ENCODE measurements at places on chromosomes 2 and 18.
A peak's percentile ranks its signal among the peaks of the same experiment; 100 is the strongest.

DNA sequence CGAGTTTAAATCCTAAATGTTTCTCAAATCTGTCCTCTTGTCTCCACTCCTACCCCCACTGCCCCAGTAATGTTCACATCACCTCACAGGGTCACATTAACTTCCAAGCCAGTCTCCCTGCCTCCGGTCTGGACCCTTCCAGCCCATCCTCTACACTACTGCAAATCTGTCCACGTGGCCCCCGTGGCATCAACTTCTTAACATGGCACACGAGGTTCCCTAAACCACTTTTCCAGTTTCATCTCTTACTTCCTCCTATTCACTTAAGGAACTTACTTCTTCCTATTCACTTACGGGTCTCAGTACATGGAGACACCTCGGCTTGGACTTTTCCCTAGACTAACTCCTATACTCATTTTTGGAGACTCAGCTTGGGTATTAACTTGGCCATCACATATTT lies 27.0 kb downstream of the MRPL33 start:
- no peak for DNase-seq

- DNase-seq: no peak
Observed at GRCh38 chr18:13895505-13896033, 19.8 kb downstream of the MC2R start.

DNA sequence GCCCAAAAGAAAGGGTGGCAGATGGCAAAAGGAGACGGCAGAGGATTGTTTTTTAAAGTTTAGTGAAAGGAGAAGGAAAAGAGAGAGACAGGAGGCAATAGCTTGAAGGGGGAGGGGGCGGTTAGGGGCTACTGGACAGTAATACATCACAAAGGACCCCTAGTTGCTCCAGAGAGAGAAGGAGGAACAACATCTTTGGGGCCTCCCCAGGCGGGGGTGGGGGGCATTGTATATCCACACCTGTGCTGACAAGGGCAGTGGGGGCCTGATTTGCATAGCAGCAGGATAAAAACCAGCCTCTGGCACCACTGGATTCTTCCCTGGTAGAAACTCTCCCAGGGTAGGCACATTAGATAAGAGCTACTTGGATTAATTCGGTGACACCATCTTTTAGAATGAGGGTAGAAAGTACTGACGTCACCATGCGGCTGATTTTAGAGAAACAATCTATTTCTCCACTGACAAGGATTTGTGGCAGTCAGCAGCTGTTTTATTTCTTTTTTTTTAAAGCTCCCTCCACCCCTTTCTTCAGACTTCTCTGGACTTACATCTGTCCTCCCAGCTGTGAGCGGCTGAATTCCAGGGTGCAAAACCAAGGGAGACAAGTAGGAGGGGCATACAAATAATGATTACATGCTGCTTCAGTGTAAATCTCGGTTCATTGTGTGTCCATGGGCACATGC lies 199.8 kb upstream of the NRP2 start:
- DNase-seq: no peak

- DNase-seq: no peak
Observed at GRCh38 chr2:120228503-120228902, 5.3 kb upstream of the TMEM185B start.

- DNase-seq: no peak
Observed at GRCh38 chr2:50769406-50770181, 262.3 kb downstream of the NRXN1 start.

DNA sequence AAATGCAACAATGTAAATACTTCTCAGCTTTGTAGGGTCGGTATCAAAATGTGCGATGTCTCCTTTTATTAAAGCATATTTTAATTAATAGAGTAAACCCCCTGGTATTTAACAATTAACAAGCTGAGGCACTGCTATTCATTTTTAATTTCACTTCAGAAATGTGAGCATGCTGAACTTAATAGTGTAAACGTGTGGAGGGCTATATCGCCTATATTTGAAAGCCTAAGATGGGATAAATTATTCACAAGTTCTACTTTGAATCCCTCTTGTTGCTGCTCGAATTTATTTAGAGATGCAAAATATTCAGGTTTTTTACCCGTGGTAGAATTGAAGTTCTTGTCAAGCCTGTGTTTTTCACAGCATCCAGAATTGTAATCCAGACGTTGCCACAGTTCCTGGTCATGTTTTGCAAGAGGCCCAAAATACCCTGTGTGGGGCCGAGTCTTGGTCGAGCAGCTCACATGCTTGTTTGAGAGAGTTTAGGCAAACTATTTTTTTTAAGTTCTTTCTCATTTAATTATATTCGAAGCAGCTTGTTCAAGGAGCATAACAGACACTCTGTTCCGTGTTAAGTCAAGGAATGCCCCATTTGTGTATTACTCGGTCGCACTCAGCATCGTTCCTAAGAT lies 2.5 kb downstream of the SALL3 start:
- DNase-seq: no peak

DNA sequence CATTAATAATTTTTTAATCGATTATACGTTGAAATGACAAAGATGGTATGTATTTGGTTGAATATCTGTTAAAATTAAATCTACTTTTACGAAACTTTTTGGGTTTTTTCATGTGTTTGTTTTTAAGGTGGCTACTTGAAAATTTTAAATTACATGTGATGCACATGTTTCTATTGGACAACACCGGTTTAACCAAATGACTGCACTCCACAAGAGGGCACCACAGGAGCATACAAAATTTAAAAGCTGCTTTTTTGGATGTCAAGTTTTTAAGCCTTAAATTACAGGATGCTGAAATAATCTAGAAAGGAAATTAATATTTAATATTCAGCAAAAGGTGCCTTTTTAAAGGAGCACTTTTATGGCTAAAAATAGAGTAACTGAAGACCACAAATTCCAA lies 98.7 kb downstream of the ACVR1 start:
- no peak for DNase-seq

GRCh38 chr2:146624430-146625160 lies 1220.2 kb upstream of the ACVR2A start:
- no peak for DNase-seq

GRCh38 chr2:174717273-174717672 lies 47.0 kb downstream of the CHRNA1 start:
- no peak for DNase-seq

- no peak for DNase-seq
Observed at GRCh38 chr18:31487246-31488015, 10.5 kb upstream of the DSG2 start.

DNA sequence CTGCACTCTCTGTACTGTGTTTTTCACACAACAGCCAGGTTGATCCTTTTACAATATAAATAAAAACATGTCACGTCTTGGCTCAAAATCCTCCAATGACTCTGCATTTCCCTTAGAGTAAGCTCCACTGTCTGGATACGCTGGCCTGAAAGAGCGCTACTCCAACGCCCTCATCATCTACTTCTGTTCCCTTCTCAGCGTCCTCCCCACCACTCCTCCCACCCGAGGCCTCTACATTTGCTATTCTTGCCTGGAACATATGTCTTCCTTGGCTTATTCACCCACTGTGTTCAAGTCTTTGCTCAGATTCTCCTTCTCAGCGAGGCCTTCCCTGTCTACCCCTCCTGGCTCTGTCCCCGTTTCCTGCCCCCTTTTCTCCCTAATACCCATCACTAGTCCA lies 37.6 kb downstream of the EPB41L3 start:
- DNase-seq: no peak

DNA sequence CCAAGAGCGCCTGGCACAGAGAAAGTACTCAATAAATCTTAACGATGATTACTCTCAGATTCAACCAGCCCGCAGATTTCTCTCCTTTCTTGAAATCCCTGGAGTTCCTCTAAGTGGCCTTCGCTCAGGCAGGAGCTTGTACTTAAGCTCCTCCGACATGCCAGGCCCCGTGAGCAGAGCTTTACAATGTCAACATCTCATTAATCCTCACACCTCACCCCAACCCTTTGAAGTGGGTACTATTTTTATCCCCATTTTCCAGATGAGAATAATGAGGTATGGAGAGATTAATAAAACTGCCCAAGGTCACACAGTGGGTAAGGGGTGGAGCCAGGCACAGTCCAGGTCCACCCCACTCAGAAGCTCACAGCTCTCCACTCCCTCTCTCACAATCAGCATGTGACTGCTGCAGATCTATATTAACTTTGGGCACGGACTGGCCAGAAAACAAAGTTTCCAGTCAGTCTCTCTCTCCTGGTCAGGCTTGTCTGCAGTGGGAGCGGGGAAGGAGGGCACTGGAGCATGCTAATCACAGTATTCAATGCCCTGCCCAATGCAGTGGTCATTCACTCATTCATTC lies 18.0 kb downstream of the DNMT3A start:
- no peak for DNase-seq

GRCh38 chr2:12773586-12774394 lies 57.1 kb downstream of the TRIB2 start:
- DNase-seq: no peak

DNA sequence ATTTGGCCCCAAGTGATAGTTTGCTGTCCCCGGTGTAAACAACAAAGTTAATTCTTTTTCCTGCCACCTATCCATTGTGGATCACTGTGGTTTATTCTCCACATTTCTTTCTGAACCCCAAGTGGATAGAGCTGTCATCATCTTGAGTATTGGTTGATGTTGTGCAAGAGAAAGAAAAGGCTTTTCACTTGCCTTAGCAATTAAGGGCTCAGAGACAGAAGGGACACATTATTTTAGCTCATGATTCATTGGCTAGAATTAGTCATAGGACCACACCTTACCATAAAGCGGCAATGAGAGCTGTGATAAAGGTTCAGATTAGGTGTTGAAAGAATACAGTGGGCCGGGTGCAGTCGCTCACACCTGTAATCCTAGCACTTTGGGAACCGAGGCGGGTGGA lies 442.1 kb upstream of the DCC start:
- no peak for DNase-seq

- DNase-seq: peak; percentile 62
Observed at GRCh38 chr2:181656450-181657291, at the start of gene CERKL. TSS of gene CERKL (minus strand) at chr2:181657105. CDS start at chr2:181657006, 99 bp downstream.

DNA sequence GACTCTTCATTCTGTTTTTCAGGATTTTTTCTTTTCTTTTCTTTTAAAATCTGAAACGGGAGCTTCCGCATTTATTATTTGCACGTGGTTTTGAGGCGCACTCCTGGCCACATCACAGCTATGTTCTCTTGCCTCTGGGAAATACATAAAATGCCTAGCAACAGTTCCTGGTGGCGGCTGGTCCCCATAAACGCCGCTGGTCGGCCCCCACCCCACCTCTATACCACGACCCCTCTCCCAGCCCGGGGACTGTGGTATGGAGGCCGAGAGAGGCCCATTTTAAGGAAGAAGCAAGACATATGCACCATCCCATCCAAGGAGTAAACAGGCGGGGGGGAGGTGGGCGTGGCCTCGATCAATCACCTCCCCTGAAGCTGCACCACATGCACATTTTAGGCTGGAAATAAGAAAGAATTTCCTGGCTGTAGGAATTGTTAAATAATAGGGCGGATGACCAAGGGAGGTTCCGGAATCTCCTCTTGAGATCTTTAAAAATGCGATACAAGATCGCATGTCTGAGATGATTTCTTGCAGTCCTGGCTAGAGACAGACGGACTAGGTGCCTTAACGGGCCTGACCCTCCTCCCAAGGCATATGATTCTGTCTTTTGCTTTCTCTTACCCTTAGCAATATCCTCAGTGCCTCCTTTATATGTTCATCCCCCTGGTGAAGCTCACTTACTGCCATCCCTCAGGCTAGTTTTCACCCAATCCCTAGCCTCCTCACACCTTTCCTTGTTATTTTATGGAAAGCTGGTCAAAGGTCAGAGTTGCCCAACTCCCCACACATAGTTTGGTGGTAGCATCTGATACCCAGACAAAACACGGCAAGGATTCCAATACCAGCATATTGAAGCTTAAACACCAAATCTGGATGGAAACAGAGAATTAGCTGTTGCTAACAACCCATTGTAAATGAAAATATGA lies 82.4 kb downstream of the BCL2 start:
- DNase-seq: no peak

DNA sequence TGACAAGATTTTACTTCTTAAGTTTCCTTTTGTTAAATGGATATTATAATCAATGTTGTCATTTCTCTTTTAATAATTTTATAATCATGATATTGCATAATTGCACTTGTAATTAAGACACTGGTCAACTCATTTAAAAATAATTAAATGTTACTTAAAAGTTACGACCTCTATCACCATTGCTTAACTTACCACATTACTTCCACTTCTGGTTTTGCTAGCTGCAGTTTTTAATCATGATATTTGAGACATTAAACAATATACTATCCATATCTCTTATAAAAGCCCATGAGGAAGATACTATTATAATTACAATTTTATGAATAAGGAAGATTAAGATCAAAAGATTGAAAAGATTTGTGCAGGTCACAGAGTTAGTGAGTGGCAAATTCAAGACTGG lies 502.0 kb downstream of the RNF144A start:
- DNase-seq: no peak

DNA sequence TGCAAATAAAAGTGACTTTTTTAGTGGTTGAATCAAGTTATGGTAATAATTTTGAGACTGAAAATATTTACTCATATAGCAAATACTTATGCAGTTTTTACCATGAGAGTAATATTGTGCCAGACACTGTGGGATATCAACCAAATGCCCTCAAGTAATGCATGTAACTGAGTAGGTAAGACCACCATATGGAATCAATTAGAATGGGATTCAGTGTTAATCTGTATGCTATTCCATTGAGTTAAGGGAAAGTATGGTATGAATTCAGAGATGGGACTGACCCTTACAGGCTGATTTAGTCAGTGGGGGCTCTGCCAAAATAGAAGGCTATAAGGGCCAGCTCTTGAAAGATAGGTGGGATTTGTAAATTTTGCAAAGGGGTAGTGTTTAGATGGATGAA lies 131.6 kb downstream of the CCDC85A start:
- DNase-seq: no peak

DNA sequence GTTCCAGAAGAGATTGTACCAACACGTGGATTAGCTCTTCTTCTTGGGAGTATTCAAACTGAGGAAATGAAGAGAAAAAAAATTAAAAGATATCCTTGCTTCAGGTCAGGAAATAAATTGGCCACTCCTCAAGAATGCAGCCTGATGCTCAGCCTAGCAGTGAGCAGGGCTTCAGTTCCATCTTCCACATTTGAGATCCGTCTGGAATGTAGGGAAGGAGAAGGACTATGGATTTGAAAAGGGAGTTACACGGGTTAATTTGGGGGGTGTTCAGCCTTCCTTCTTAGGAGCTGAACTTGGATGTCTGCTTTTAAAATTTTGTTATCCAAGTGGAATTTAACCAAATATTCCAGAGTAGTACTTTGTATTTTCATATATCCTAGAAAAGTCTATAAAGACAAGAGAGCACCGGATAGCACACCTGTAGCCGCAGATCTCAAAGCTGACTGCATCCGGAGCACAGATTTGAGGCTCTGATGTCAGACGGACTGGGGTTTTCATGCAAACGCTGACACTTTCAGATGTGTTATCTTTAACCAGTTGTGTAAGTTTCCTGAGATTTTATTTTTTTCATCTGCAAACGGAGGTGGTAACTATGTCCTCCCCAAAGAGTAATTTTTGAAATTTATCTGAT lies 99.3 kb downstream of the COPS8 start:
- DNase-seq: no peak

DNA sequence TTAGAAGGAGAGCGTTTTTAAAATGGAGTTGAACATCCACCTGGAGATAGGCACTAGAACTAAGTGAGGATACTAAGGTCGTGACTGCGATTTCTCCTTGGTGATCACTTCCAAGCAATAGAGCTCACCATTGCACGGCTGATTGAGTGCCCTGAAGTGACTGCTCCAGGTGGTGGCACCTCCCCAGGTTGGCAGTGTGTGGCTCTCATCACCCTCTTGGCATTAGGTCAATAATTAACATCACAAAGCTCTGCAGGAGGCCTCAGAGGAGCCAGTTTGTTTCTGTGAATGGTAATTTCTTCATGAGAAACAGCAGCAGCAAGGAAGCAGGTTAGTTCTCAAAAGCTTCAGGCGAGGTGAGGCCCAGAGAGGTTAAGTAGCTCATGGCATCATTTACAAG lies 259.6 kb downstream of the CLIP4 start:
- no peak for DNase-seq

Data from T1000 (cell line).